ENCODE measurements at places on chromosomes 2 and 18.

GRCh38 chr2:19228715-19229114 is 129.7 kb downstream of the OSR1 start:
- no peak for DNase-seq

GRCh38 chr2:66461664-66462500 is 27.0 kb downstream of the MEIS1 start:
- no peak for DNase-seq

- DNase-seq: no peak
Observed at GRCh38 chr2:54529935-54530334, 73.8 kb downstream of the SPTBN1 start.

- no peak for DNase-seq
Observed at GRCh38 chr18:48519431-48520100, 19.3 kb upstream of the CTIF start.

GRCh38 chr18:33184175-33184574 is 256.3 kb downstream of the CCDC178 start:
- DNase-seq: no peak

GRCh38 chr2:70431716-70432347 is 121.8 kb downstream of the TGFA start:
- no peak for DNase-seq

DNA sequence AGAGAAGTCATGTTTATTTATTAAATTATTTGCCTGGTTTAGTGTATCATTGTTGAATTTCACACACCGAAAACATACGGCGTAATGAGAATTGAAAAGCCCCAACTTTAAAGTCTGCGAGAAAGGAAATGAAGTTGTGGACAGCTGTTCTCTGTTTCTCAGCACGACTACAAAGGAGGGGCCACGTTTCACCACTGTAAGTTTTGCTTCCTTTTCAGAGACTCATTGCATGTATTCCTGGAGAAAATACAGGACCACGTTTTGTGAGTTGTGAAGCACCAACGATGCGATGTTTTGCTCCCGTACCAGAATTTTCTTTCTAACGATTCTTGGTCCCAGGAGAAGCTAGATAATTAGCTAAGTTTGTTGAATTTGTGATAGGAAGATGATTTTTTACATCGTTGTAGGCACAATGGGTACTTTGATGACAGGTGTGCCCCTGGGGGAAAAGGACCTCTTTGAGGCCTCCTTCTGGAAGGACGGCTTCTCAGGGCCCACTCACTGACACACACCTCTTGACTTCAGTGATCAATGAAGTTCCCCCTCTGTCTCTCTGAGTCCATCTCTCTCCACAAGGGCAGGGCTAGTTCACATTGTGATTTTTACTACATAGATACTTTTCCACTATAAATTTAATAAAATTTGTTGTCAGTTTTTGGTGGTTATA is 23.7 kb upstream of the ACKR3 start:
- DNase-seq: no peak

GRCh38 chr18:68607852-68608251 is 107.1 kb downstream of the TMX3 start:
- no peak for DNase-seq

DNA sequence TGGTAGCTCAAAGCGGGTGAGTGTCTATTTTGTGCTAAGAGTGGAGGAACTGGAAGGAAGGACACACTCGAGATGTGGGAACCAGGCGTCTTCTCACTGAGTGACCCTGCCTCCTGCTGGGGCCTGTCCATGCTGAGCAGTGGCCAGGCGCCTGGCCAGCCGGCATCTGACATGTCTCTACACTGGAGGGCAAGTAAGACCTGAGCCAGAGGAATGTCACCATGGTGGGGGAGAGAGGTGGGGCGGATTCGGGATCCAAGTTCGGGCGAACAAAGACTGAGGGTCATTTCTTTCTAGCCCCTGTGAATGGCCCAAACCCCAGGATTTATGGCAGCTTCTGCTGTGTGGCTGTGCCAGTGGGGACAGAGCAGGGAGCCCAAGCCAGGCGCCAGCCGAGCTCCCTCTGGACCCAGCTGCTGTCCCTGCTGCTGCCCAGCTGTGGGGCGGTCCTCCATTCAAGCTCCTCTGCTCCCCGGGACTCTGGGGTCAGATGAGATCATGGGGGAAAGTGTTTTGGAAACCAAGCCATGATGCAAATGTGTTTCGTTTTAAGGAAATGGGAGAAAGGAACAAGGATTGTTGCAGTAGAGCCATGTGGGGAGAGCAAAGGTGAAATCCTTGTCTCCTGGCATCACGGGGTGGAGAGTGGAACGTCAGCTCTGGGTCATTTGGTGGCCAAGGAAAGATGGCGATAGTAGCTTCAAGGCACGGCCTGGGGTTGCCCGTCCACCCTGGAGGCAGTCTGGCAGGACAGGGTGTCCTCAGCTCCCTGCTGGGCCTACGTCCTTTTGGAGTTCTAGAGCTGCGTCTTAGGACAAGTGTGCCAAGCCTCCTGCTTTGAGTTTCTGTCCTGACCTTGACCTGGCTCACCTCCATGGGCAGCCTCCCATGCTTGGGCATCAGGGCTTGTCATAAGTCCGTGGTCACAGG is 8.1 kb downstream of the ACKR3 start:
- no peak for DNase-seq

DNA sequence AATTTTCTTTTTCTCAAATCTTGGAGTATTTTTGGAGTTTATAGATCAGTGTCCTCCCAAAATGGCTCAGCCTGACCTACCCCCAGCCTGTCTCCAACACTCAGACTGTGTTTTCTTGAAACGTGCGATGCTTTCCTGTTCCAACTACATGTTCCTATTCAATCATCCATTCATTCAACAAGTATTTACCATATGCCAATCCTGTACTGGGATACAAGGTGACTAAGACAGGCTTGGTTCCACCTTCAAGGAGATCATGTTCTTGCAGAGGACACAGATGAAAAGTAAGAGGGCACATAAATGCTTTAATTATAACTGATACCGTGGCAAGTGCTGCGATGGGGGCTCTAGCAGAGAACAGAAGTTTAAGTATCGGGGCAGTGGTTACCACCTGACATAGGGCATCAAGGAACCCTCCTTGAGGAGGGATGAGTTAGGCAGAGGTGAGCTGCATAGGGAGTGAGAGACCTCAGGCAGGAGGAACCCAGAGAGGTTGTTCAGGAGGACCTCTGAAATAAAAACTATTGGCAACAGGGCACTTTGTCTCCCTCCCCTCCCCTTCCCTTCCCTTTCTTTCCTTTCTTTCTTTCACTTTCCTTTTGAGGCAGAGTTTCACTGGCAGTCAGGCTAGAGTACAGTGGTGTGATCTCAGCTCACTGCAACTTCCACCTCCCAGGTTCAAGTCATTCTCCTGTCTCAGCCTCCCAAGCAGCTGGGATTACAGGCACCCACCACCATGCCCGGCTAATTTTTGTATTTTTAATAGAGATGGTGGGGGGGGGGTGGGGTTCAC is 469.0 kb downstream of the EPHA4 start:
- no peak for DNase-seq

- no peak for DNase-seq
Observed at GRCh38 chr18:7034924-7035323, 82.7 kb downstream of the LAMA1 start.

GRCh38 chr2:66569321-66569851 is 134.5 kb downstream of the MEIS1 start:
- no peak for DNase-seq

- DNase-seq: no peak
Observed at GRCh38 chr2:162092008-162092390, 18.0 kb upstream of the DPP4 start.

GRCh38 chr2:101704046-101704466 is 6.5 kb downstream of the MAP4K4 start:
- no peak for DNase-seq

DNA sequence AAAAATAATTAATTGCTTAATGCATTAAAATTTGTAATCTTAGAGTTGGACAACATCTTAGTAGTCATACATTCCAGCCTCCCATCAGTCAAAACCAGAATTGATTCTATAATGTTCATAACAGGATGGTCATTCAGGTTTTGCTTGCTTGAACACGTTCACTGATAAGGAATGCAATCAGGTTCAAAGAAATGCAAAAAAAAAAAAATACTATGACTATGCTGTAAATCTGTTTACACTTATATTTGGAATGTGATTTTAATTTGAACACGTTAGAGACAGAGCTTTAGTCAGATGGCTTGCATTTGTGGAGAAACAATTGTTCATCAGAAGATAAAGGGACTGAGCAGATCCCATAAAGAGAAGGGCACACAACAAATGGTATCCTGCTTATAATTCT is 131.3 kb upstream of the UNC80 start:
- no peak for DNase-seq

DNA sequence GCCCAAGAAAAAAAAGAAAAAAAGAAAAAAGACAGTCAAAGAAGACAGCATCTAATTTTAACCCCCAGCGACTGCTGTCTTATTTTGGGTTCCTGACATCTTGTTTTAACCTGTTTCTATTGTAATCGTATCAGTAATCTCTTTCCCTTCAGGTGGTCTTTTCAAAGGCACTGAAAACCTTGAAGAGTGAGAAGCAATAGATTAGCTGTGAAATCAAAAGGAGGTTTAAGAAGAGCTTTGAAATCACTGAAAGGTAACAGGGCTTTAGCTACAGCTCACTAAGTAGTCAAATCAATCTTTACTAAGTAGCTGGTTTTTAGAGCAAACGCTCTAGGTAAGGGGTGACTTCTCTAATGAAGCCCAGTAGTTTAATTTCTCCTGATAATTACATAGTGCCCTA is 5.4 kb upstream of the TANC1 start:
- no peak for DNase-seq

DNA sequence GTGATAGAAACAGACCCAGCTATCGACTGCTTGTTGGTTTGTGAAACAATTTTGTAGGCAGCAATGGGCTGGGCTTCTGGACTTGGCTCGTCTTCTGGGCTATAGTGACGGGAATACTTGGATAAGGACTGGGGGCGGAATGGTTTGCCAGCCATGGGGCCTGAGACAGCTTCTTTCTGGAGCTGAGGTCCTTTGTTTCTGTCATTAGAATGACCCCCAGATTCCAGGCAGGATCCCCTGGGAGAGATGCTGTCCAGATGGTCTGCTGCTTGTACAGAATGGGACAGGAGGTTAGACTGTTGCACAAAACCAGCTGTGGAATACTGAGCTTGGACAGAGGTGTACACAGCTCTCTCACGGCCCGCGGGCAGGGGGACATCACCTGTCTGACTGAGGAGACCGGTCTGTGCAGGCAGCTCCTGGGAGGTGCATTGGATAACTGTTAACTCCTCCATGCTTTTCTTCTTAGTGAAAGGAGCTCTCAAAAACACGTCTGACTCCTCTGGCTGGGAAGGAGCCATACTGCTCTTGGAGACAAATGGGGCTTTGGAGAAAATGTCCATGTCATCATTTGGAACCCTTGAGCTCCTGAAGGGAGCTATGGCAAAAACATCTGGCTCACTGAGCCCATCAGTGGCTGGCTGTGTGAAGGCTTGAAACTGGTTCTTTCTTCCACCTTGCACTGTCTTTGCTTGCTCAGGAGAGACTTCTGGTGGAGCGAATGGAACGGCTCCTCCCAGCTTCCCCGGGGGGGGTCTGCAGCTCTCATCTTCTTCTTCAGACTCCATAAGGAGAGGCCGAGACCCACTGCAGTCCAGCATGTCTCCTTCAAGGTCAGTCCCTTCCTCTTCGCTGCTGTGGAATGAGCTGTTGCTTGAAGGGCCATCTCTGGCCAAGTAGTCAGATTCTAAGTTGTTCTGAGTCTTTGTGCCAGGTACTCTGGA is 28.6 kb upstream of the NFU1 start:
- DNase-seq: no peak

DNA sequence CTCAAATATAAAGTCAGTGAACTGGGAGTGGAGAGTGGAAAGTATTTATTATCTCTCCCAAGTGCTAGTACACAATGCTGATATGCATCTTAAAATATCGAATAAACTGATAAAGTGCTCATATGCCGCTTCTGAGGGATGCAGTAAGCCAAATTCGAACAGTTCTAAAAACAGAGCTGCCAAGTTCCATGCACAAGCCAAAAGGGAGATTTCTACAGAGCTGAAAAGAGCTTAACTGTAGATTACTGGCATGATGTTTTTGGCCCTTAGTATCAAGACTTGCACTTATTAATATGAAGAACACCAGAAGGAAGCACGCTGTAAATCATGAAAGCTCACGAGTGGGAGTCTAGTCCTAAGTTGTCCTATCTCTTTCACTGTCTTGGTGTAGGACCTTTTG is 7.9 kb downstream of the TMEFF2 start:
- DNase-seq: no peak

- DNase-seq: no peak
Observed at GRCh38 chr2:144660518-144661316, 140.8 kb upstream of the ZEB2 start.

DNA sequence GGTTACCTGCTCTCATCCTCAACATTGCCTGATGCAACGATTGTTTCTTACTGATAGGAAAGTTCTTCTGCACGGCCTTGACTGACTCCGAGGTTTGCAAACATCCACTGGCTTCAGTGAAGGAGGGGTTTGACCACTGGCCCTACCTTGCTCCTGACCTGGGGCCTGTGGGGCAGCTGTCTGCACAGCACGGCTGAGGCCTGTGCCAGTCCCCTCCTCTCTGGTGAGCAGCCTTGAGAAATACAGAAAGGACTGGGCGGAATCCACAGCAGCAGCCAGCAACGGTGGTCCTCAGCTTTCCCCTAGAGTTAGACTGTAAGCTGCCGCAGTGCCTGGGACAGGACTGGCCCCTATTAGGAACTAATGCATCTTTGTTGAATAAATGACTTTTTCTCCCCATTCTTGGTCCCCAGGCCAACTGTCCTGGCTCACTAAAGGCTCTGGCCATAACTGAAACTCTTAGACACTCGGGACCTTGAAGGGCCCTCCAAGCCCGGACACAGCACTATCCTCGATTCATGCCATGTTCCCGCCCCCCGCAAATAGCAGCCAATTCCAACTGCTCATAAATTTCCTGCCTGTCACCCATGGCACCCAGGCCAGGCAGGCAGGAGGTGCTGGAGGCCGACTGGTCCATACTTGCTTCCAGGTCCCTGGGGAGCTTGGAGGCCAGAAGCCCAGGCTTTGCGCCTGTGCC is 26.7 kb downstream of the ATOH8 start:
- DNase-seq: no peak

DNA sequence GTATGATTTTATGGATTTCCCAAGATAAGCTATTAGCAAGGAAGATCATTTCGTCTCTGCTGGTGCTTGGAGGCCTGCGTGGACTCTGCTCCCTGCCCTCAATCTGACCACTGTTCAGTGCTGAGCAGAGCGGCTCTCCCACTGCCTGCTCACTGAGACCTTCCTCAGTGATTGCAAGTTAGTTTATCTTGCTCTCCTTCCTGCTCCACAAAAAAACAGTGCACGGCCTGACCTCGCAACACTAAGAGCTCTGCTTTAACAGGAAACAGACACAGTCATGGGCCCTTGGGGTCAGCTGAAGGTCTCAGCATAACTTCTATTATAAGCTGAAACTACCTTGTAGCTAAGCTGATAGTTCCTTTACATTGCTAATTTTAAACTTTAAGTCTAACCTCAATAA is 53.1 kb downstream of the PRELID3A start:
- no peak for DNase-seq

GRCh38 chr2:10346929-10347561 is 44.3 kb downstream of the HPCAL1 start:
- no peak for DNase-seq

GRCh38 chr18:35603528-35603927 is 22.0 kb downstream of the GALNT1 start:
- no peak for DNase-seq
